ENCODE measurements at places on chromosomes 12 and 14.

- DNase-seq = no peak
Measured at GRCh38 chr12:29561664-29562071, 64.2 kb upstream of the OVCH1 start.

GRCh38 chr14:56065621-56066290 is 52.5 kb upstream of the PELI2 start:
- DNase-seq = no peak

DNA sequence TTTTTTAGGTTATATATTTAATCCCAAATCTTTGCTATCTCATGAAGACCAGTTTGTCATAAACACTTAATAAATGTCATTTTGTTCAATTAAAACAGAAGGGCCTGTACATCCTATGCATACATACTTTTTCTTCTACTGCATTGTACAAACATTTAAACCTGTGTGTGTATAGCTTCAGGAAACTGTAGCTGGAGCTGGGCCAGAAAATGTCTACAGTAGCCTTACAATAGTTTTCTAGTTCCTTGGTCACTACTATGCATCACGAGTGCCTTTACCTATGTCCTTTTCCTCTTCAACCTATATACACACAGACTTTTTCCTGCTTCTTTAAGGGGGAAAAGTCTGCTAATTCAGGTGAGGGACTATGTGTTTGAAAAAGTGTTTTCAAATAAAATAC is 302.8 kb downstream of the PAWR start:
- DNase-seq = no peak

GRCh38 chr12:121279071-121279375 is 17.5 kb downstream of the CAMKK2 start:
- no peak for DNase-seq

GRCh38 chr12:112792301-112792700 is 753 bp downstream of the RPH3A start:
- no peak for DNase-seq

All from stimulated activated CD4-positive, alpha-beta T cell treated with anti-CD3 and anti-CD28 coated beads, Interleukin-1b, Interleukin-23, amount 100 ng/mL, for 1 hour (primary cell).